ENCODE measurements at places on chromosomes 1 and 21.

DNA sequence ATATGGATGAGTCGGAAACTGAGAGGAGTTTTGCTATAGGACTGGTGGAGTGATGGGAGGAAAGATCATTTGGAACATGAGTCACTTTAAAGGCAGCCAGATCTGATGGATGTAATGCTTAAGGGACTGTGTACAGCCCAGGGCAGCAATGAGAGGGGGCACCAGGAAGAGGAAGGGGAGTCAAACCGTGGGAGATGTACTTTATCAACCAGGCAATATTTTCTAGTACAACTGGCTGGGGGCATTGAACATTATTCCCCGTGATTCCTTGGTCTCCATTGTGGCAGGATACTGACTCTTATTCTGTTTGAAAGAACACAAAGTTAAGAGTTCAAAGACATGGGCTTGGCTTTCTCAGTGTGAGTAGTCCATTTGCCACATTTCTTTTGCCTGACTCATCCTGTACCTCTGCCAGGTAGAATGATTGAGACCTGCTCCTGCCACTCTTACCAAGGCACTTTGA lies 268.2 kb upstream of the NR5A2 start:
- H3K27ac ChIP-seq, result no peak overlapping the region
- DNase-seq, result no peak
- H3K4me3 ChIP-seq, result no peak overlapping the region
- no peaks in the 10 kb centered on the region for H3K36me3 ChIP-seq

DNA sequence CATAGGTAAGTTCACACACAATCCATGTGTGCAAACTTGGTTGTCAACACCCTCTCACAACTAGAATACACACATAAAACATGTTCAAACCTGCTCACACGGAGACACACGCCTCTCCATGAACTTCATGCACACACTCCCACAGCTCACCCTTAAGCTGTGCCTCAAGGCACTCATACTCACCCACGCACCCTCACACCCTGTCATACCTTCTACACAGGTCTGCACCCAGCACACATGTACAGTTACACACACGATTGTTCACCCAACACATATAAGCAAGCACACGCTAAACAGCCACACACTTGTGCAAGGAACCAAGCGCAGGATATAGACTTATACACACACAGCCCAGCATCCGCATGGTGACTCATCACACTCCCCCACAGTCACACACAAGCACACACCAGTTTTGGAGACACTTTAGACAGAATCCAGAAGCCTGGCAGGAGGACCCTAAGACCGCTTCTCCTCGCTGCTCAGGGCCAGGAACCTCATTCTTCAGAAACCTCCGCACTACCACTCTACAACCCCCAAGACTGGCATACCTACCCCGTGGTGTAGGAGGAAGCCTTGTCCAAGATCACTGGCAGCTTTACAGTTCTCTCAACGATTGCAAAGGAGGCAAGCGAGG lies 58.7 kb upstream of the ZC3H12A start:
- peaks cover 2% of the 10 kb centered on the region for H3K4me1 ChIP-seq
- H3K36me3 ChIP-seq, result no peaks in the 10 kb centered on the region
- H3K27ac ChIP-seq, result no peak overlapping the region
- no peak for DNase-seq
- H3K27me3 ChIP-seq, result peaks cover 27% of the 10 kb centered on the region
- H3K4me3 ChIP-seq, result no peak overlapping the region

- H3K36me3 ChIP-seq, result no peaks in the 10 kb centered on the region
- H3K4me3 ChIP-seq, result no peak overlapping the region
- peaks cover 22% of the 10 kb centered on the region for H3K4me1 ChIP-seq
- no peaks in the 10 kb centered on the region for H3K27me3 ChIP-seq
- no peak overlapping the region for H3K27ac ChIP-seq
These were observed 113.1 kb upstream of the SLC45A1 start for GRCh38 chr1:8204826-8205225.

DNA sequence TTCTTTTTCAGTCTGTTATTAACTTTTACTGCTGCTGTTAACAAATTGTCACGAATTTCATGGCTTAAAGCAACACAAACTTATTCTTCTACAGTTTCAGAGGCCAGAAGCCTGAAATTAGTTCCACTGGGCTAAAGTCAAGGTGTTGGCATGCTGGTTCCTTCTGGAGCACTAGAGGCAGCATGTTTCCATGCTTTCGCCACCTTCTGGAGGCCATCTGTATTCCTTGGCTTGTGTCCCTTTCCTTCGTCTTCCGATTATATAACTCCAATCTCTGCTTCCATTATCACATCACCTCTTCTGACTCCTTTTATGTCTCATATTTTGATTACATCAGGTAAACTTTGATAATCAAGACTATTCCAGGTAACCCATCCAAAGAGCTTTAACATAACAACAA lies 1742.1 kb downstream of the BRINP3 start:
- no peak overlapping the region for H3K27ac ChIP-seq
- H3K4me1 ChIP-seq, result no peaks in the 10 kb centered on the region
- DNase-seq, result no peak
- no peaks in the 10 kb centered on the region for H3K36me3 ChIP-seq

DNA sequence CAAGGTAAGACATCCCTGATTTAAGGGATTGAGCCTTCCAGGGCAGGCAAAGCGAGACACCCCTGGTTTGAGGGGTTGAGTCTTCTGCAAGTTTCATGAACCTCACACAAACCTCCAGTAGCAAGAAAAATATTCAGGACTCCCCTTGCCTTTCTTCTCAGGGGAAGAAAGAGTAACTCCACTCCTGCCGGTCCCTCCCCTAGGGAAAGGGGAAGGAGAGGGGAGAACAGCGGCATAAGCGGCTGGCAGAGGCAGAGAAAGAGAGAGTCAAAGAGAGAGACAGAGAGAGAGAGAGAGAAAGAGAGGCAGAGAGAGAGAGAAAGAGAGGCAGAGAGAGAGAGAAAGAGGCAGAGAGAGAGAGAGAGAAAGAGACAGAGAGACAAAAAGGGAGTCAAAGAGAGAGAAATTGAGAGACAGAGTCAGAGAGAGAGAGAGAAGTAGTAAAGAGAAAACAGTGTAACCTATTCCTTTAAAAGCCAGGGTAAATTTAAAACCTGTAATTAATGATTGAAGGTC lies 29.5 kb upstream of the CBR3 start:
- no peak for DNase-seq
- no peak overlapping the region for H3K4me3 ChIP-seq
- peaks cover 4% of the 10 kb centered on the region for H3K36me3 ChIP-seq
- peaks cover 73% of the 10 kb centered on the region for H3K27me3 ChIP-seq

- H3K27me3 ChIP-seq, result no peaks in the 10 kb centered on the region
- no peak overlapping the region for H3K27ac ChIP-seq
- peaks cover 24% of the 10 kb centered on the region for H3K4me1 ChIP-seq
- DNase-seq, result no peak
- no peak overlapping the region for H3K4me3 ChIP-seq
These were observed 6.1 kb downstream of the OSBPL9 start for GRCh38 chr1:51623025-51623424.

DNA sequence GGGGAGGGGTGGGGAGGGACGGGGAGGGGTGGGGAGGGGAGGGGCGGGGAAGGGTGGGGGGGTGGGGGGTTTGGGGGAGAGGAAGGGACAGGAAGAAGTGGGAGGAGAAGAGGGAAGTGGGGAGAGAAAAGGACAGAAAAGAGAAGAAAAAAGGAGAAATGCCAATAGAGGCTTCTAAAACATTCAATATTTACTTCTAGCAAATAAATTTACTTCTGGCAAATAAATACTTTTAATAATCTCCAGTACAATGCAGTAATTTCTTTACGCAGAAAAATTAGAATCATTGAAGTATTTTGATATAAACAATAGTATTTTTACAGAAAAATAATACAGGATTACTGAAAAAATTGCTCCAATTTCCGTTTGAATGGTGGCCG lies 9.4 kb upstream of the GPR161 start:
- H3K36me3 ChIP-seq, result no peaks in the 10 kb centered on the region
- peaks cover 9% of the 10 kb centered on the region for H3K4me1 ChIP-seq
- no peak overlapping the region for H3K4me3 ChIP-seq
- no peaks in the 10 kb centered on the region for H3K27me3 ChIP-seq
- no peak overlapping the region for H3K27ac ChIP-seq

DNA sequence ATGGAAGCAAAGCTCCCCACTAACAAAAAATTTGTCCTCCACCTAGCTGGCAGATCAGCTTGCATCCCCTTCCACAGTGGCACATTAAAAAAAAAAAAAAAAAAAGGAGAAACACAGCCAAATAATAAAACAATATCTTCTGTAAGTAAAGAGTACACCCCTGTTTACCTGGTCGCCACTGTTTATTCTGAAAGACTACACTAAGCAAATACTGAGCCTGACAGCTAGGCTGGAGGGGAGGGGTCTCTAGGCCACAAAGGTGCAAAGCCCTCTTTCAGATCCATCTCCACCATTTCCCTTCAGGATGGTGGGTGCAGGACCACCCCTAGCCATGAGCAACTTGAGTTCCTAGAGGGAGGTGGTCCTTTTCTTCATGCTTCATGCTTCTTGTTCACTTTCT lies 22.8 kb upstream of the SLC45A3 start:
- H3K27ac ChIP-seq, result no peak overlapping the region
- no peaks in the 10 kb centered on the region for H3K27me3 ChIP-seq
- peak overlapping the region; percentile 61 for H3K4me3 ChIP-seq

- H3K36me3 ChIP-seq, result peaks cover 4% of the 10 kb centered on the region
- DNase-seq, result no peak
- no peaks in the 10 kb centered on the region for H3K27me3 ChIP-seq
- H3K4me3 ChIP-seq, result no peak overlapping the region
These were observed 78.1 kb downstream of the SH3GLB1 start for GRCh38 chr1:86782482-86782881.

DNA sequence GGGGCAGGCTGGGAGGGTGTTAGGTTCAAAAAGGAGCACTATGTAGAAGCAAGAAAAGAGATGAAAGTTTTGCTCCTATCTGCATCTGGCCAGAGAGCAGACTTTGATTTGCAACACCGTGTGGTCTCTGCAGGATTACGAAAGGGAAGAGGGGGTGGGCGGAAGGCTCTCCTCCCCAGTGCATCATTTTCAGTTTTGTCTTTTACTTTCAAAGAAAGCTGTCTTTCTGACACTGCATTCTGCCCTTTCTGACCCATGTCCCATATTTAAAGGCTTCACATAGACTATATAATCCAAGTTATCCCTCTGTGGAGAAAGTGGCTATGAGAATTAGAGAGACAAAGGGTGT lies 126.5 kb downstream of the RHOU start:
- H3K36me3 ChIP-seq, result no peaks in the 10 kb centered on the region
- H3K4me1 ChIP-seq, result peaks cover 45% of the 10 kb centered on the region
- H3K4me3 ChIP-seq, result no peak overlapping the region
- no peaks in the 10 kb centered on the region for H3K27me3 ChIP-seq

DNA sequence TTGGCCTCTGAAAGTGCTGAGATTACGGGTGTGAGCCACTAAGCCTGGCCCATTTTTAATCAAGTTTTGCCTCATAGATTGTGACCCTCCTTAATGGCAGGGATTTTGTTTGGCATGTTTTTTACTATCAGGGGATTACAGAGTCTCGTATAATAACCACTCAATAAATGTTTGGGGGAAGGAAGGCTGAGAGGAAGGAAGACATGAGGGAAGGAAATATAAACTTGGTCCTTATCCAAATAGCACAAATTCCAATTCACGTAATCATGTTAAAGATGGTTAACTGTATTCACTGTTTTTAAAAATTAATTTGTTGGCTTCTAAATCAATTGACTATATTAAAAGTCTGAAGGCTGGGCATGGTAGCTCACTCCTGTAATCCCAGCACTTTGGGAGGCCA lies 30.9 kb upstream of the SERTAD4 start:
- no peak overlapping the region for H3K4me3 ChIP-seq
- no peak for DNase-seq
- no peaks in the 10 kb centered on the region for H3K36me3 ChIP-seq
- H3K27ac ChIP-seq, result no peak overlapping the region
- peaks cover 7% of the 10 kb centered on the region for H3K27me3 ChIP-seq

GRCh38 chr1:103211073-103211472 lies 102.8 kb upstream of the COL11A1 start:
- H3K4me3 ChIP-seq, result no peak overlapping the region
- H3K27ac ChIP-seq, result no peak overlapping the region
- no peaks in the 10 kb centered on the region for H3K36me3 ChIP-seq
- H3K27me3 ChIP-seq, result no peaks in the 10 kb centered on the region
- no peak for DNase-seq
- H3K4me1 ChIP-seq, result no peaks in the 10 kb centered on the region

GRCh38 chr1:50174101-50174500 lies 65.4 kb downstream of the ELAVL4 start:
- DNase-seq, result no peak
- H3K36me3 ChIP-seq, result peaks cover 5% of the 10 kb centered on the region
- H3K4me1 ChIP-seq, result no peaks in the 10 kb centered on the region
- no peak overlapping the region for H3K27ac ChIP-seq
- no peak overlapping the region for H3K4me3 ChIP-seq
- H3K27me3 ChIP-seq, result no peaks in the 10 kb centered on the region

DNA sequence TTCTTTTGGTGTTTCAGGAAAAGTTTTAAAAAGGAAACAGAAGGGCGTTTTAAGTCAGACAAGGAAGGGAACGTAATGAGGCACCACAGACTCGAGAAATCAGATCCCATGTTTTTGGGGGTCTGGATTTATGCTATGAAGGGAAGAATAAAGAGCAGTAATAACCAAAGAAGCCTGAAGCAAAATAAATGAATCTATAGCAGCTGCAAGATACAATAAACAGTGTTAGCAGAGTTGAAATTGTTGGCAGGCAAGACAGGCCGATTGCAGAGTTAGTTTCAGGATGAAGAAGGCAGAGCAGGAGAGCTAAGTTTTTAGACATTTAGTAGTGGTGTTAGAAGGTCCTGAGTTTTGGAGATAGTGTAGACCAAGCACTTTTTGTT lies 425 bp downstream of the DDR2 start:
- no peaks in the 10 kb centered on the region for H3K36me3 ChIP-seq
- peaks cover 7% of the 10 kb centered on the region for H3K4me1 ChIP-seq
- peak overlapping the region; percentile 35 for H3K4me3 ChIP-seq
- DNase-seq, result no peak
- no peak overlapping the region for H3K27ac ChIP-seq

DNA sequence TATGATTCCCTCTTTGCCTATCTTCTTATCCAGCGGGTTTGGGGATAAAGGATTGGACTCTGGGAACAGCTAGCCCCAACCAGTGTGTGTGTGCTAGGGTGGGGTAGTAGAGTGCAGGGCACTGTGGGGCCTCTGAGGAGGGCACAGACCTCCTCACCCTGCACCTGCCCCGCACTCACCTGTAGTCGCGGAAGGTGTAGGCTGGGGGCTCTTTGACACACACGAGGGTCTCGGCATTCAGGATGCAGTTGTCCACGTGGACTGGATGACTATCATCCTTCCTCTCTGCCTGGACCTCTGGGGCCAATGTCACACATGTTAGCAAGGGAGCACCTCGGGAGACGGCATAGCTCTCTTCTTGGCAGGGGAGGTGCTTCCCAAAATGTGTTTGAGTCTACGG lies 8.0 kb upstream of the CLDN19 start:
- peaks cover 50% of the 10 kb centered on the region for H3K36me3 ChIP-seq

DNA sequence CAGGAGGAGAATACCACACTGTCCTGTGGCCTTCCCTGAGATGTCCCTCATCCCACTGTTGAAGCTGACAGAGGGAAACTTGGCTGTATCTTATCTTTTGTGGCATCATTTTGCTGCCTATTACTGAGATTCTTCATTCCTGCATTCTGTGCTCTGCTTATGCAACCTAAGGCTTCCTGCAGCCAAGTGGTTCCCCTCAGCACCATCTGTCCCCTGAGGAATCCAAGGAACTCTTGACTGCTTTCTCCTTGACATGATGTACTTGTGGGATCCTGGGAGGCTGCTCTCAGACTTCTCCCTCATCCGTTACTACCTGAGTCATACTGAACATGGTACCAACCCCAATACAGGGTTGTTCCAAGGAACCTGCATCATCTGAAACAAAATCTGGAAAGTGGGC lies 21.1 kb upstream of the RIMKLA start:
- no peaks in the 10 kb centered on the region for H3K4me1 ChIP-seq
- H3K36me3 ChIP-seq, result no peaks in the 10 kb centered on the region
- H3K27ac ChIP-seq, result no peak overlapping the region
- DNase-seq, result no peak
- no peak overlapping the region for H3K4me3 ChIP-seq
